ENCODE measurements at places on chromosomes 2 and 18.

- DNase-seq: no peak
These were observed 8.6 kb upstream of the SOCS6 start for GRCh38 chr18:70280007-70280925.

- DNase-seq: no peak
These were observed 27.9 kb downstream of the IL37 start for GRCh38 chr2:112938904-112939303.

GRCh38 chr2:228016402-228016801 is 145.0 kb downstream of the DAW1 start:
- no peak for DNase-seq

GRCh38 chr2:31522786-31523185 is 58.0 kb downstream of the SRD5A2 start:
- no peak for DNase-seq

- no peak for DNase-seq
These were observed 1.2 kb downstream of the CNOT11 start for GRCh38 chr2:101253703-101254450.

DNA sequence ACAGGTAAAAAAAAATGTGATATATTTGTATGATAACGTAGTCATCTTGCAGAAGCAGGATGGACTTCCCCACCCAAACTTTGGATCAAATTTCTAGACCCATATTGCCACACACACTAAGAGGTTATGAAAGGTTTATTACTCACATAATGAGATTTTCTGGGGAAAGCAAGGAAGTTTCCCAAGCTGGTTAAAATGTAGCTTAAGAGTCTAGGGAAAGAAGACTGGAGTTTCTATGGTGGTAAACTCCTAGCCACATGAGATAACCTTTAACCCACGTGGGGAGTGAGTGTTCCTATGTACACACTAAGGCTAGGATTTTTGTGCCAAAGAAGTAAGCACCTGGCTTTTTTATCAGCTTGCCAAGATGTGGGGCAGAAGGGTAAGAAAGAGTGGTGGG is 335.7 kb upstream of the UBE2E3 start:
- DNase-seq: no peak

- DNase-seq: no peak
These were observed 20.7 kb upstream of the SULT1C2 start for GRCh38 chr2:108268001-108268400.

DNA sequence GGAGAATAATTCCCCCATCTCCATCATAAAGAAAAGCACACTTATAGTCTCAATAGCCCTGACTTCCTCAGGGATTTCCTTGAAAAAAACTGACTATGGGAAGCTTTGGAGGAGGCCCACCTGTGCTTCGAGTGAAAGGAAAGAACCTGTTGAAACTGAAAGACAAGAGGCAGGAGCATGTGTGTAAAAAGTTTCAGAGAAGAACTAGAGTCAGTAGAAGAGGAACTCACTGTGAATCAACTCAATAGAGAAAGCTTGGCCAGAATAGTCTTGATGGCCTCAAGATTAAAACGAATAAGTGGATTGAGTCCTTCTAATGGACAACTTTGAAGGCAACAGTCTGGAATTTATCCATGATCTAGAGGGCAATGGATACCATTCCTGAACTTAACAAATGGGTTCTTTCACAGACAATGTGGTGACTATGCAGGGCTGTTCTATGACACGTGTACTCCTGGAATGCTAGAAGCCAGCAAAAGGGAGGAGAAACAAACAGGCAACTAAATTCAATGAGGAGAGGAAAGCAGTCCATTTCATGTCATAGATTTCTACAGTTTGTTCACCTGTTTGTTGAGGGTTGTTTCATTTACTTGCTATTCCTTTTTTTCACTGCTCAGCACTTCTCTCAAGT is 442.3 kb downstream of the GRB14 start:
- no peak for DNase-seq

- DNase-seq: no peak
These were observed 42.4 kb upstream of the DDX18 start for GRCh38 chr2:117771969-117772630.

DNA sequence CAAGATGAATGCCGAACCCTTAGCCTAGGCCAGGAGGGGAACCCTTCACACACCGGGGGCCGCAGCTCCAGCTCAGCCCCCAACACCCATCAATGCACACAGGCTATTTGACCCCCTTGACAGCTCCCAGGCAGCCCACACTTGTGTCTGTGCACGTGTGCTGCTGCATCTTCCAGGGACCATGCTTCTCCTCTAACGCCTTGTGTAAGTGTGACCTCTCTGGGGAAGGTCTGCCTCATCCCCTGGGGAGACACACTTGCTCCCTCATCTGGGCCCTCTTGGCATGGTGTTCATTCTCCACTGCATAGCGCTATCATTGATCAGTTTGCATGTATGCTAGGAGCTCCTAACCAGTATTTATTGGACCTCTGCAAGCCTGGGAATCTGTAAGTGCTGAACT is 120.0 kb upstream of the FHL2 start:
- no peak for DNase-seq

- DNase-seq: no peak
These were observed 65.7 kb downstream of the LRP1B start for GRCh38 chr2:142065156-142065555.

DNA sequence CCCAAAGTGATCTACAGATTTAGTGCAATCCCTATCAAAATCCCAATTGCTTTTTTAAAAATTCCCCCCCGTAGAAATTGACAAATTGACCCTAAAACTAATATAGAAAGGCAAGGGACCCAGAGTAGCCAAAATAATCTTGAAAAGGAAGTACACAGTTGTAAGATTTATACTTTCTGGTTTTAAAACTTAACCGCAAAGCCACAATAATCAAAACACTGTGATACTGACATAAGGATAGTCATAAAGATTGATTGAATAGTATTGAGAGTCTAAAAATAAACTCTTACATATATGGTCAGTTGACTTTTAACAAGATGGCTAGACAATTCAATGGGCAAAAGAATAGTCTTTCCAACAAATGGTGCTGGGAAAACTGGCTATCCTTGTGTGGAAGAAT is 58.7 kb upstream of the GAREM2 start:
- DNase-seq: no peak

DNA sequence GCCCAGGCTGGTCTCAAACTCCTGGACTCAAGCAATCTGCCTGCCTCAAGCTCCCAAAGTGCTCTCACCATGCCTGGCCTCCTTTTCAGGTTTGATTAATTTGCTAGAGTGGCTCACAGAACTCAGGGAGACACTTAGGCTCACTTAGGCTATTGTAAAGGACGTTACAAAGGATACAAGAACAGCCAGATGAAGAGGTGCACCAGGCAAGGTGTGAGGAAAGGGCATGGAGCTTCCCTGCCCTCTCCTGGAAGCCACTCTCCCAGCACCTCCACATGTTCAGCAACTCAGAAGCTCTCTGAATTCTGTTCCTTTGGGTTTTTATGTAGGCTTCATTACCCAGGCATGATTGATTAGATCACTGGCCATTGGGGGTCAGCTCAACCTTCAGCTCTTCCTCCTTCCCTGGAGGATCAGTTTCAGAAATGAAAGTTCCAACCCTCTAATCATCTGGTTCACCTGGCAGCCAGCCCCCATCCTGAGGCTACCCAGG is 78.7 kb upstream of the RGPD5 start:
- DNase-seq: no peak

DNA sequence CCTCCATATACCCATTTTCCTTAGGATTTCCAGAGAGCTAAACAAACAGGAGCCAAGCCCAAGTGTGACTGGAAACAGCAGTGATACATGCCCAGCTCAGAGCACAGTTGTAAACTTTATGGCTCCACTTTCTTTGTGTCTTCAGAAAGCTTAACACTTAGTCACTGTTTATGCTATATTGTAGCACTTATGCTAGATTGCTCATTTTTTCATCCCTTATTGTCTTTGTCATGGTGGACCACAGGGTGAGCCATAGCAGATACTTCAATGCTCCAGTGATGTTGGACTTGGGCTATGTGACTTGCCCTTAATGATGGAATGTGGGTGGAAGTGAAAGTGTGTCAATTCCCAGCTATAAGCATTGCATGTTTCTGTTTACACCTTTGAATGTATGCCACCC is 401.6 kb downstream of the METTL4 start:
- no peak for DNase-seq

DNA sequence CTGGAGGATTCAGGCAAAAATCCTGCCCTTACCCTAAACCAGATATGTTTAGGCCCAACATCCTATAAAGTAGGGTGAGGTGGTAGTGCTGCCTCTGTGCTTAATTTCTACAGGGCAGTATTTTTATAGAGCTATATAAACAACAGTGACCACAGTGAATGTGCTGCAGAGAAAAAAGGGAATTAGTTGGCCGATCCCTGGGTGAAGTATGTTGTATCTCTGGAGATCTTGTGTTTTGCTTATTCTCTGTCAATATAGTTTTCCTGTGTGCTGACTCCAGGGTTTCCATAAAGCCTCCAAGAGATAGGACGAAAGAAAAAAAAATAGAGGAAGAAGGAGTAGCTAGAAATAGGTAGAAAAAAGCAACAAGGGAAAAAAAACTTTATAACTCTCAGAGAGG is 88.9 kb upstream of the THOC1 start:
- DNase-seq: no peak

- no peak for DNase-seq
These were observed 480.8 kb downstream of the PLCL1 start for GRCh38 chr2:198285216-198285615.

- no peak for DNase-seq
These were observed 118.1 kb upstream of the DTNA start for GRCh38 chr18:34591920-34592444.

GRCh38 chr2:236976266-236977062 is 109.2 kb upstream of the COPS8 start:
- DNase-seq: no peak

DNA sequence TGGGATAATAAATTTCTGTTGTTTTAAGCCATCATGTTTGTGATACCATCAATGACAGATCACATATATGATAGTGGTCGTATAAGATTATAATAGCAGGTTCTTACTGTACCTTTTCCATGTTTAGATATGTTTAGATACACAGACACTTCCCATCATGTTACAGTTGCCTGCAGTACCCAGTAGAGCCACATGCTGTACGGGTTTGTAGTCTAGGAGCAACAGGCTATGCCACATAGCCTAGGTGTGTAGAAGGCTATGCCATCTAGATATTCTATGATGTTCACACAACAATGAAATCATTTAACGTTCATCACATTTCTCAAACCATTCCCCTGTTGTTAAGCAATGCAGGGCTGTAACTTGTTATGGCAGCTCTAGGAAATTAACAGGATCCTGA is 132.9 kb upstream of the SH3BP4 start:
- no peak for DNase-seq

GRCh38 chr2:211898702-211899101 is 639.9 kb downstream of the ERBB4 start:
- DNase-seq: no peak

- DNase-seq: no peak
These were observed 85.6 kb downstream of the EHD3 start for GRCh38 chr2:31319406-31320175.

DNA sequence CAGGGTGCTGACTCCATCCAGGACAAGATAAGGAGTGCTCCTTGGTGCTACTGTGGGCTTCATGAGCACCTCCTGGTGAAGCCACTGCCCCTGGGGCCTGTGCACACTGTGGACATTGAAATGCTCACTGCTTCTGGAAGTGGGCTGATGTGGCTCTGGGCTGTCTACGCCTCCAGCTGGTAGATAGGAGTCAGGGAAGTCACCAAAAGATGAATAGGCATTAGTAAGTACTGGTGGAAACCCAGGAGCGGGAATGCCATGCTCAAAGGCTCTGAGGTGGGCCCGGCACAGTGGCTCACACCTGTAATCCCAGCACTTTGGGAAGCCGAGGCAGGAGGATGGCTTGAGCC is 79.2 kb upstream of the MSH2 start:
- no peak for DNase-seq

Data from T-helper 22 cell (primary cell).